ENCODE measurements at places on chromosomes 1 and 21.
A peak's percentile ranks its signal among the peaks of the same experiment; 100 is the strongest.

DNA sequence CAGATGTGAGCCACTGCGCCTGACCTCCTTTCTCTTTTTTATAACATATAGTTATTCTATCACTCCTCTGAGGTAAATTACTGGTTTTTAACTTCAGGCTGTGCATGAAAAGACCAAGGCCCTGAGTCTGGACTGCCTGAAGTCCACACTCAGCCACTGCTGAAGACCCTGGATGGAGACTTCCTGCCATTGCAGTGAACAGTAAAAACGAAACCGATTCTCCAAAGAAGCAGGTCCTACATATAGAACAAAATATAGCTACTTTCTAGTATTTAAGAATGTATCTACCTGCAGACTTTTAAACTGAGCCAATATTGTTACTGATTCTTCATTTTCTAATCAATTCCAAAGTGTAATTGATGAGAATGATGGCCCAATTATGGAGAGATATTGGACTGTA is 232.8 kb downstream of the CHRM3 start:
- DNase-seq, result no peak

GRCh38 chr1:190138266-190138665 is 339.4 kb downstream of the BRINP3 start:
- DNase-seq, result no peak

DNA sequence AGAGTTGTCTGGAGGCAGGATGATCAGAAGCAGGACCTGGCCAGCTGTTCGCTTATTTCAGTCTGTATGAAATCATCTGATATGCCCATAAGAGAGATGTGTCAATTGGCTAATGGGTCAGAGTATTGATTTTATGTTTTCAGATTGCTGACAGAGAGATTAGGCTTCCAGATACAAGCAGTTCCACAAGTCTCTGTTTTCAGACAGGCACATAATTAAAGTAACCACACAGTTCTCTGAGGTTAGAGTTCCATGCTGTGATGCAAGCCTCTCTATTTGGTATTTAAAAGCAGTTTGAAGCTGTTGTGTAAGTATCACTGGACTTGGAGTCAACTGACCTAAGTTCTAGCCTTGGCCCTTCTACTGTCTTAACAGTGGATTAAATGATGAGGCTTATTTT is 50.1 kb downstream of the ATF6 start:
- DNase-seq, result peak; percentile 57

DNA sequence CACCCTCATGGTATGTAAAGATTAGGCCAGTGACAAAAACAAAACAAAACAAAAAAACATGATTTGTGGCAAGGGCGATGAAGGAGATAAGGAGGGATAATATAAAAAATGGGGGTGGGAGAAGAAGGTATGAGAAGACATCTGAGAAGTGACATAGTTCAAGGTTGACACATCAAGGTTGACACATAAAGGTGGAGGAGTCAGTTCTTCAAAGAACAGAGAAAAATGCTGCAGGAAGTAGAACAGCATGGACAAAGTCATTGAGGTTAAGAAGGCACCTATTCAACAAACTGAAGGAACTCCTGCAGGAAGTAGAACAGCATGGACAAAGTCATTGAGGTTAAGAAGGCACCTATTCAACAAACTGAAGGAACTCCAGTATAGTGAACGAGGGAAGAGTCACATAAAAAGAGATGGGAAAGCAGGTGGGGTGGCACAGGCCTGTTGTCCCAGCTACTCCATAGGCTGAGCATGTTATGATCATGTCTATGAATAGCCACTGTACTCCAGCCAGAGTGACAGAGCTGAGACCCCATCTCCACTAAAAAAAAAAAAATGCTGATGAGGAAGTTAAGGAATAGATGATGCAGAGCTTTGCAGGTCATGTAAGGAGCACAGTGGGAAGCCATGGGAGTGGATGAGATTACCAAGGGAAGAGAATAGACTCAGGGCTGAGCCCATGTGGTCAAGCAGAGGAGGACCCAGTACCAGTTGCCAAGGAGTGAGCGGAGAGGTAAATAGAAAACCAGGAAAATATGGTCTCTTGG is 101.5 kb downstream of the ZFYVE9 start:
- DNase-seq, result no peak

DNA sequence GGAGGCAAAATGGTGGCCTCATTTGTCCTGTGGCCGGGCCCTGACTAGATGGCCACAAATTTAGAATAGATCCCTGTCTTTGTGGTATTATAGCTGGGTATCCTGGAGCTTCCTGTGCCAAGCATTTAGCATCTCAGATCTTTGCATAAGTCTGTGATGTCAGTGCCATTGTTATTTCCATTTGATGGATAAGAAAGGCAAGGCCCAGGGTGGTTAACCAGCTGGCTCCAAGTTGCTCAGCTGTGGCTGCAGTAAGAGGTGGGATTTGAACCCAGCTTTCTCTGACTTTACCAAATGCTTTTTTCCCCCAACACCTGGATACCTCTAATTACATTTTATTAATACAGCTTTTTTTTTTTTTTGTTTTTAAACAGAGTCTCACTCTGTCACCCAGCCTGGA is 11.7 kb upstream of the TNFRSF8 start:
- no peak for DNase-seq

- DNase-seq, result no peak
Measured at GRCh38 chr1:30264672-30265025, 458.7 kb downstream of the MATN1 start.

DNA sequence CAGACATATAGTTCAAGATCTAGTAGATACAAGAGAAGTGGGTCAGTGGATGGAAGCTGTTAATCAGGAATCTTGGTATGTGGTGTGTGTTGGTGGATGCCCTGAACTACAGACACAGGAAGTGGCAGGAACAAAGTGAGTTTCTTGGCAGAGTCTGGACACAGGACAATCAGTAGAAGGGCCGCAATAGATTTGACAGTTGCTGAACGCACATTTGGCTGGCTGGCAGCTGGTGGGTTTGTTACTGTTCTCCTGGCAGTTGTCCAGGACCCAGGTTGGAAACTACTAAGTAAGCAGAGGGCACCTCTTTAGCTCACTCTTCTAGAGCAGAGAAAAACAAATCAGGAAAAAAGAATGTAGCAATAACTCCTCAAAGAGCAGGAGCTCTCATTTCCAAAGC is 13.2 kb downstream of the KRTAP26-1 start:
- DNase-seq, result peak; percentile 4

DNA sequence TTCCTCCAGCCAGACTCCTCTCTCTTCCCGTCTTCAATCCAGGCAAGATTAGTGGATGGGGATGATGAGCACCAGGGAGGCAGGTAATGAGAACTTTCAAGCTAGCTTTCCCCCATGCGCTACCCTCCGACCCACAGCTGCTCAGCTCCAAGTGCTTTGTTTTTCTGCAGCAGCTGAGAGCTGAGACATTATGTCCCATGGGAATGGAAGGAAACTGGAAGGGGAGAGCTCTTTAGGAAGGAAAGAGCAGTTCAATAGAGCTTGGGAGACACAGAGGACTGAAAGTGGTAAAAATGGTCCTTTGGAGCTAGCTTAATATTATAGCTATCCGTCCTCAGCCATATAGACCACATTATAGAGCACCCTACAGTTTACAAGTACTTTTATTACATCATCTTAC is 39.8 kb downstream of the RAB3B start:
- DNase-seq, result no peak

DNA sequence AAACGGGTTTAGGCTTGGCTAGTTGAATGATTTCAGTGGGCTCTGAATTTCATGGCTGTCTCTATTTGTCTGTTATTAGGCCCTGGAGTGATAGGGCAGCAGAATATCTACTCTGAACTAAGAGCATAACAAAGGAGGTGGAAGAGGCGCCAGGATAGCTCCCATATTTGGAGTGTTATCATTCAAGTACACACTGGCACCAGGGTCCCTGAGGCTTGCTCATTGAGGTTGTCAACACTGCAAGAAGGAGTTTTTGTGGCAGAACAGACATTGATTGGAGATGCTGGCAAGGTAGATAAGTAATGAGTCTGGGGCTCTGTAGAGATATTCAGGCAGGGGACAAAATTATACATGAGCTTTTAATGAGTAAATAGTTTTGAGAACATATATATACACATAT is 1748.4 kb downstream of the MRPL39 start:
- peak; percentile 82 for DNase-seq

GRCh38 chr1:110118636-110119396 is 6.6 kb downstream of the UBL4B start:
- DNase-seq, result no peak

GRCh38 chr1:176539018-176539417 is 76.0 kb downstream of the PAPPA2 start:
- no peak for DNase-seq

DNA sequence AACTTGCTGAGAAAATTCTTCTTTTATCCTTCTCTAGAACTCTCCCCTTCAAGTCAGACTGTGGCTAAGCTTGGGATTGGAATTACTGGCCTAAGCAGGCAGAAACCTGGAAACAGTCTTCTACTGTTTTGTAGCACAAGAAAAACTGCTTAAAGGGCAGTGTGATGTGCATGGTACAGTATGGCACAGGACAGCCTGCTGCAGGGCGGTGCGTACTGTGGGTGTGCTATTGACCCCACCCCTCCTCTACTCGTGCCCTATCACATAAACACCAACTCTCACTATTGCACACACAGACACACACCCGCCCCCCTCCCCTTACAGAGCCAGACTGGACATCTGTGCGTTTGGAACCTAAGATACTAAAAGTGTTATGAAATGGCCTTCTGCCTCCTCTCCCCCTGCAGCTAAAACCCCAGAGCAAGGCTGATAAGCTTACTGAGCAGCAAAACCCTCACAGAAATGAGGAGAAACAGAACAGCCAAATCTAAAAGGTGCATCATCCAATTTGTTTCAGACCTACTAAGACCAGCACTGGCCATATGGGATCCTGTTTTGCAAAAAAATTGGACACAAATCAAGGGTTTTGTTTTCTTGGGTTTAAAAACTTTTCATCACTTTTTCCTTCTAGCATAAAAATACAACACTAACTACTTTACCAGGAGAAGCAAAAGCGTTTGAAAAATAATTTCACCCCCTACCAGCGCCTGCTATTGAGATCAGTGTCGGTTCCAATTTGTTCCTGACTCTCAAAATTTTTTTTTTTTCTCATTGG is 355.8 kb upstream of the LYPLAL1 start:
- DNase-seq, result peak; percentile 53

DNA sequence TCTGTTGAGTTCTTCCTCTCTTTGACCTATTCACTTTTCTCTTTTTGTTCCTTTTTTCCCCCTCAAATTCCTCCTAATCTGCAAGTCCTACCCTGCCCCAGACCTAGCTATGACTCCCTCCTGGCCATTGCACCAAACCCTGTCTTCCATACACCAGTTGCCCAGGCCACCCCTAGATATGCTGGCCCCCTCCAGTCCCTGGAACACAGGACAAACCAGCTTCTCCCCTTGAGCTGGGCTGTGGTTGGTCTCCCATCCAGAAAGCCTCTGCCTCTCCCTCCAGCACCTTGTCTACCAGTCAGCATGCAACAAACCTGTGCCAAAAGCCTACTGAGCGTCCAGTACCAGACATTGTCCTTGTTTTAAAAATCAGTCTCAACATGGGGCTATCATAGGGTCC is 59.4 kb downstream of the ELK4 start:
- no peak for DNase-seq

DNA sequence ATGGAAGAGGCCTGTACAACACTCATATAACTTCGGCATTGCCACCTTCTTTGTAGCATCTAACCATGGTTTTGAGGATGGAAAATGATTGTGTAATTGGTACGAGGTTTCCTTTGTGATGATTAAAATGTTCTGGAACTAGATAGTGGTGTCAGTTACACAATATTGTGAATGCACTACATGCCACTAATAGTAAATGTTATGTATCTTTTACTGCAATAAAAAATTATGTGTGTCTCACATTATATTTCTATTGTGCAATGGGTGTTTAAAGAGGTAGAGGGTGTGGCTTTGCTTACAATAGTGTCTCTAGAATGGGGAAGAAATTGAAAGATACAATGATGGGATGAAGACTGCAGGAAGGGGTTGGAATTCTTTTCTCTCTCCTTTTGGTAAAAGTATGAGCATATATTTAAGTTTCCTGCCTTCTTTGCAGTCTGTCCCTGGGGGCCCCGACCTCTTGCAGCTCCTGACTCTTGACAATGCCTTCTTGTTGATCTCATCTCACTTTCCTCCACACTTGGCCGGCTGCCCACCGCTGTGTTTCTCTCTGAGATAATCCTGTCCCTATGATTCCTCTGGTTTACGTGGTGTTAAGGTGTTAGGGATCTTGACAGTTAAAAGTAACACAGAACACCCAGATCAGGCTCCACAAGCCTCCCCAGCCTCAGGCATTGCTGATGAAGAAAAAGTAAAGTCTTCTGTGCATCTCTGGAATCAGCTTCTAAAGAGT is 39.3 kb downstream of the MTARC1 start:
- DNase-seq, result peak; percentile 40

DNA sequence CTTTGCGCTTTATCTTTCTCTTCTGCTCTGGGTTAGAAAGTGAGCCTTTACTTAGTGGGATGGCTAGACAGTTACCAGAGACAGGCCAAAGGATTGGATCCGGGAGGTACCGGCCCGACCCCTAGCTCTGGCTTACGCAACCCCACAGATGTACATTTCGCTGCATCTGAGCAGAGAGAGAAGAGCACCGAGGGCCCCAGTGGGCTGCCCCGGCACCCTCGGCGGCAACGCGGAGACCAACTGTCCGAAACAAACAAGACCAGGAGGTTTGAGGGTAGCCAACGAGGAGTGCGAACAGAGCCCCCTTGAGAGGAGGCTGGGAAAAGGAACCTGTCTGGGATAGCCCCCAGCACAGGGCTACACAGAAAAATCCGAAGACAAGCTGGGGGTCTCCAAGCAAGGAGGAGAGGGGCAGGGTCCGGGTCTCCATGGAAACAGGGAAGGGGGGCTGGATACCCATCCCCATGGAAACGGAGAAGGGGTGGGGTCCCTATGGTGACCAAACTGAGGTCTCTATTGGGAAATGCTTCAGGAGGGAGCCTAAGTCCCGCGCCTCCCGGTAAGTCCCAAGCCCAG is 373 bp downstream of the MTF1 start:
- no peak for DNase-seq

GRCh38 chr1:8241417-8242014 is 76.4 kb upstream of the SLC45A1 start:
- no peak for DNase-seq

DNA sequence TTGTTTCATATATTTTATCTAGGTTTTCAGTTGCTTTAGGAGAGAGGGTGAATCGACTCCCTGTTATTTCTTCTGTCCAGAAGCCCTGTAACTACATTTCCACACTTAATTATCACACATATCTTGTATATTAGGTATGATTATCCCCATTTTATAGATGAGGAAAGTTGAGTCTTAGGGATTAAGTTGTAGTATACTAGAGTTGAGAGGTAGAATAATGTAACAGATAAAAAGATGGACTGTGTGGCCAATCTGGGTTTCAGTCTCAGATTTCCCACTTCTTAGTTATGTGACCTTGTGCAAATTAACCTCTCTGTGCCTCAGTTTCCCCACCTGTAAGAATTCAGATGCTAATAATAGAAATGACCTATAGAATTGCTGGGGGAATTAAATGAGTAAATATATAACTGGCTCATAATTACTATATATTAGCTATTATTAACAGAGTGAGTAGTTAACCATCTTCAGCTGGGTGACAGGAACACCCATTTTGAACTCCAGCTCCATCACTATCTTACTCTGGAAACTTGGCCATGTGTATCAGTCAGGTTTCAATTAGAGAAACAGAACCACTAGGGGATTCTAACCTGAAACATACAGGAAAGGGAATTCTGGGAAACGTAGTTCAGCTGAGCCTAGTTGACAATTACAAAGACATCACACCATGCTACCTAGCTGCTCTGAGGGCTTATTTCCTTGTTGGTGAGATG is 20.4 kb upstream of the FOXO6 start:
- no peak for DNase-seq
